T-helper 1 cell treated with Interleukin-12 subunit alpha and Interleukin-12 subunit beta and Interleukin-4 antibody, amounts not matched to agents 30 ng/mL and 1 ng/mL, for 36 hours (primary cell): ENCODE measurements at places on chromosomes 6 and 20. TPM values are rescaled to one million over a fixed set of nuclear protein-coding genes. Genes with fewer than 3 reads are reported as not detected.

PTPRT gene
- not detected in 2 replicates for total RNA-seq

BTNL2 gene
- total RNA-seq, result not detected in 2 replicates

EFCAB8 gene
- 0.73 and 0.96 TPM in 2 replicates for total RNA-seq

BMP6 gene
- total RNA-seq, result 0.10 TPM in 1 of 2 replicates, not detected in the other

CLDN20 gene
- not detected in 2 replicates for total RNA-seq

PRR3 gene
- 22.1 and 22.7 TPM in 2 replicates for total RNA-seq

CRISP2 gene
- not detected in 2 replicates for total RNA-seq

PAX1 gene
- not detected in 2 replicates for total RNA-seq

NRSN1 gene
- not detected in 2 replicates for total RNA-seq

SNAI1 gene
- 0.39 and 0.51 TPM in 2 replicates for total RNA-seq

RAET1L gene
- not detected in 2 replicates for total RNA-seq
